ENCODE measurements at places on chromosomes 13 and 19. TPM values are rescaled to one million over a fixed set of nuclear protein-coding genes. Genes with fewer than 3 reads are reported as not detected.

TEX26 gene
- total RNA-seq: 0.69 TPM

NXNL1 gene
- not detected for total RNA-seq

ZNF253 gene
- 5.1 TPM for total RNA-seq

DNA sequence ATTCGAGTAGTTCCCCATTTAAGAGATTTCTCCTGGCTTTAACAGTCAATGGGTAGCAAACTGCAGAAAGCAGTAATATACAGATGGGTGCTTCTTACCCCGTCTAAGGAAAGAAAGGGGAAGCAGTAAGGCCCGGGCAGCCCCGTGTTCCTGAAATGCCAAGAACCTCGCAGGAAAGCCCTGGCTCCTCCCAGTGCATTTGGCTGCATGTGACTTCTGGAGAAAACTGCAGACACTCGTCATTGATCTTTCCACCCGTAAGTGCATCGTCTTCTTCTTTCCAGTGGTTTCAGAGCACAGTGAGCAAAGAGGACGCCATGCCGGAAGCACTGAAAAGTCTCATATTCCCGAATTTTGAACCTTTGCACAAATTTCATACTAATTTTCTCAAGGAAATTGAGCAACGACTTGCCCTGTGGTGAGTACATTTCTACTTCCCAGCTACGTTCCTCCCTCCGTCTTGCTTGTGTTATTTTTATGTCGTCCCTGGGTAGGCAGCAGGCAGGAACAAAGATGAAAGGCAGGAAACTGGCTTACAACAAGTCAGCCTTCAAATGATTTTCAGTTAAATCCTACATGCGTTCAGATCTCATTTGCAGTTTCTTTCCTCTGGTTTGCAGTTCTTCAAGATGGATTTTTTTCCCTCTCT is 165.2 kb downstream of the STK24 start:
- H3K27ac ChIP-seq: no peak overlapping the region
- no peak overlapping the region for H3K4me3 ChIP-seq
- no peaks in the 10 kb centered on the region for H3K4me1 ChIP-seq
- no peak for DNase-seq

GRCh38 chr13:74230984-74231501 is 96.8 kb upstream of the KLF12 start:
- no peak overlapping the region for H3K27ac ChIP-seq
- H3K4me1 ChIP-seq: no peaks in the 10 kb centered on the region
- no peak for DNase-seq
- no peaks in the 10 kb centered on the region for H3K27me3 ChIP-seq
- no peak overlapping the region for H3K4me3 ChIP-seq
- H3K36me3 ChIP-seq: no peaks in the 10 kb centered on the region

GRCh38 chr13:29906432-29907011 is 56.1 kb upstream of the UBL3 start:
- no peak overlapping the region for H3K27ac ChIP-seq
- no peaks in the 10 kb centered on the region for H3K36me3 ChIP-seq
- no peak overlapping the region for H3K4me3 ChIP-seq
- H3K27me3 ChIP-seq: no peaks in the 10 kb centered on the region
- no peak for DNase-seq

DNA sequence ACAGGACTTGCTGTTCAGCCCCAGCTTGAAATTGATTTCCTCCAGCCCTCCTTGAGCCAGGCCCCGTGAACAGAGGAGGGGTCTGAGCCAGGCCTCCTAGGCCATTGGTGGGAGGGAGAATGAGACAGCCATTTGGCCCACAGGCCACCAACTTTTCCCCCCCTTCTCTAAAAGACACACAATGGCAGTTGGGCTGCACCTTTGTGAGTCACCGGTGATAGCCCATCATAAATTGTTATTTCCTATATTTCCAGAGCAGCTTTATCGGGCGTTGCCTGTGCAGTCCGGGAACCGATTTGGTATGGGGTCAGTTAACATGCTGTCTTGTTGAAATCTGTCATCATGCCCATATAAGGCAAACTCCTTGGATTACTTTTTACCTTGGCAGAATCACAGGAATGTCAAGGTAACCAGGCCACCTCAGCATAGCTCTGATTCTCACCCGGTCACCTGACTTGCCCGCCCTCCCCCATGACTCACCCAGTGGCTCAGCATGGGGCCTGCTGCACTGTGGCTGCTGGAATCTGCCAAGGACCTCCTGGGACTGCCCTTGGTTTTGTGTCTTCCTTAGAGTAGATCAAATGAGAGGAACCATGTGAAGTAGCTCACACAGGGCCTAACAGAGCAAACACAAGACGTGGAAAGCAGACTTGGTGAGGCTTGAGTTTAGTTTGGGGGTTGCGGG is 36.1 kb downstream of the ACTN4 start:
- H3K27me3 ChIP-seq: no peaks in the 10 kb centered on the region
- DNase-seq: no peak
- peak overlapping the region; percentile 97 for H3K27ac ChIP-seq
- no peak overlapping the region for H3K4me3 ChIP-seq

DNA sequence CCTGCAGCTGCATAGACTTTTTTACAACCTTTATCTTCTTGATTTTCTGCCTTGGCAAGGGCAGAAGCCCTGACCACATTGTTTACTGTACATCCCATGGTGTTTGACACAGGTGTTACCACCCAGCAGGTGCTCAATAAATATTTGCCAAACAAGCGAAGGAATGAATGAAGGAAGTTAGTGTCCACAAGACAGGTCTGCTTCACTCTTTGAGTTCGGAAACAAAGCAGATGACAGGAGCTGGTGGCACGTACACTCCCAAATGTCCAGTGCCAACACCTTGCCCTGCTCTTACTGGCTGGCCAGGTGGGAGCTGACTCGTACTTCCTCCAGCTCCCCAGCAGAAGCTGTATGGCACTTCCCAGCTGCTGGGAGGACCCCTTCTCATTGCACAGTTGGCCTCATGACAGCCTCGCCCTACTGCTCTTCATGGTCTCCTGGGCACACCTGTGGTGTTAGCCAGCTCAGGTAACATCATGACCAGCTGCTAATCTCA is 22.0 kb upstream of the MUC16 start:
- H3K36me3 ChIP-seq: no peaks in the 10 kb centered on the region
- H3K27me3 ChIP-seq: no peaks in the 10 kb centered on the region
- H3K4me1 ChIP-seq: no peaks in the 10 kb centered on the region
